Large intestine (tissue), 12 donors: ENCODE measurements at places on chromosomes 6 and 20. TPM values are rescaled to one million over a fixed set of nuclear protein-coding genes. Genes with fewer than 3 reads are reported as not detected.

The SIRPB1 gene
- 1.6 TPM for polyA plus RNA-seq

The HLA-DQA1 gene
- polyA plus RNA-seq = 53.4 TPM

The PNLDC1 gene
- 0.16 TPM for polyA plus RNA-seq

The MPIG6B gene
- 0.88 TPM for polyA plus RNA-seq

The ZNF184 gene
- 7.4 TPM for polyA plus RNA-seq

The OR2H1 gene
- polyA plus RNA-seq = not detected

The FAM184A gene
- 13.8 TPM for polyA plus RNA-seq

The ANKRD66 gene
- not detected for polyA plus RNA-seq

The EYA2 gene
- 0.72 TPM for polyA plus RNA-seq

The IL20RA gene
- 2.5 TPM for polyA plus RNA-seq

The PKHD1 gene
- polyA plus RNA-seq = 0.36 TPM

The SNAI1 gene
- 4.4 TPM for polyA plus RNA-seq

The UBE2C gene
- 35.6 TPM for polyA plus RNA-seq

The WFDC12 gene
- polyA plus RNA-seq = not detected

The FOXC1 gene
- 0.48 TPM for polyA plus RNA-seq

The PSORS1C1 gene
- polyA plus RNA-seq = 0.33 TPM

The OTOR gene
- polyA plus RNA-seq = not detected

The TP53TG5 gene
- 0.78 TPM for polyA plus RNA-seq

The TRERF1 gene
- 5.1 TPM for polyA plus RNA-seq
